Endothelial cell (in vitro differentiated cells): ENCODE measurements at places on chromosomes 6 and 20.

GRCh38 chr6:11710311-11710761 lies 68.3 kb downstream of the ADTRP start:
- no peak for DNase-seq

DNA sequence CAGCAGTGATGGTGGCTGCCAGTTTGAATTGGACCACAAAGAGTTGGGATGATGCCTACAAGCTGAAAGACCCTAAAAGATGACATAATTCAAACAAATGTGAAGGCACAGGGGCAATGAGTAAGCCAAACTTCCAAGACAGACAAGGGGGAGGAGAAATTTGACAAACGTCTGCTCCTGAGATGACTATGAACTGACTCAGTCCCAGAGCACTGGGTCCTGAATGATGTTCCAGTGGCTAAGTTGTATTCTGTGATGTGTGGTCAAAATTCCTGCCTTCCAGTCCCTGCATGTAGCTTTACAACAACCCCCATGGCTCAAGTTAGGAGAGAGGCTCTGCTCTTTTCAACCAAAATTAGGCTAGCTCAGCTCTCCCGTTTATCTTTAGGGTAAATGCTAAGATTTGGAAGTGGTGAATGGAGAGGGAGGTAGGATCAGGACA lies 86.1 kb upstream of the SIRPA start:
- no peak for DNase-seq

- DNase-seq, result no peak
Observed at GRCh38 chr6:53439556-53439955, 90.8 kb upstream of the ELOVL5 start.

DNA sequence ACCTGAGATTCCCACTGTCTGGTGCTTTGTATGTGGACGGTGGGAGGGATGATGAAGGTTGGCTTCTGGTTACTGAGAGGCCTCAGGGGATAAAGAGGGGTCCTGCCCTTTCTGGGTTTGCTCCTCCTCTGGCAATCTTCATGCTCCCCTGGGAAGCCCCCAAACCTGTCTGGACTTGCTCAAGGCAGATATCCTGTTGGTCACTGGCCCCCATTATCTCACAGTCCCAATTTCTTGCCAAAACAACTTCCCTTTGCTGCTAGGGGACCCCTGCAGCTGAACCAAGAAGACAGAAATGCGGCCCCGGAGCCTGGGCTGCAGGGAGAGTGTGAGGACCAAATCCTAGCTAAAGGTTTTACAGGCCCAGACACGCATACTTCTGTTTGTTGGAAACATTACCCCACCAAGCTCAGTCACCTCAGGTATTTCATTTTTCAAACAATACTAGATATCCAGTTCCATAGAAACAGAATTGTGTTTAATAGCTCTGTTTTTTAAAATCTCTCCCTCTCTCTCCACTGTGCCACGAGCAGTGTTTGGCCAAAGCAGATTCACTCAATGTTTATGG lies 63.4 kb upstream of the MRPS10 start:
- no peak for DNase-seq

- peak; percentile 57 for DNase-seq
Observed at GRCh38 chr6:99119109-99120031, 171.6 kb upstream of the FBXL4 start.

- DNase-seq, result peak; percentile 42
Observed at GRCh38 chr6:127554435-127555006, 22.5 kb upstream of the C6orf58 start.

DNA sequence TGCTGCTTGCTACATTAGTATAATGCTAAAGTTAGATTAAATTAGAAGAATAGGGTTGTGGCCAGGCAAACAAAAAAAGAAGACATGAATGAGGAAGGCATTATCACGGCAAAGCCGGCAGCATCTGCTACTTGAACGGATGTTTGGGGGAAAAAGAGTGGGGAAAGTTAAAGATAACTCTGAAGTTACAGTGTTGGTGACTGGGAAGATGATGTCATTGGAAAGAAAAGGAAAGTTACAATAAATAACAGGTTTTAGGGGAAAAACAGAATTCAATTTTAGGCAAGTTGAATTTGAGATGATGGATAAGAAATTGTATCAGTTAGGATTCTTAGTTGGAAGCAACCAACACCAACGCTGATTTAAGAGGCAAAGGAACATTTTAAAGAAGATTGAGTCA lies 74.2 kb upstream of the NRN1 start:
- DNase-seq, result no peak

- DNase-seq, result no peak
Observed at GRCh38 chr6:155964544-155964943, 508.9 kb upstream of the NOX3 start.

GRCh38 chr6:44642870-44643522 lies 255.5 kb downstream of the CDC5L start:
- no peak for DNase-seq

DNA sequence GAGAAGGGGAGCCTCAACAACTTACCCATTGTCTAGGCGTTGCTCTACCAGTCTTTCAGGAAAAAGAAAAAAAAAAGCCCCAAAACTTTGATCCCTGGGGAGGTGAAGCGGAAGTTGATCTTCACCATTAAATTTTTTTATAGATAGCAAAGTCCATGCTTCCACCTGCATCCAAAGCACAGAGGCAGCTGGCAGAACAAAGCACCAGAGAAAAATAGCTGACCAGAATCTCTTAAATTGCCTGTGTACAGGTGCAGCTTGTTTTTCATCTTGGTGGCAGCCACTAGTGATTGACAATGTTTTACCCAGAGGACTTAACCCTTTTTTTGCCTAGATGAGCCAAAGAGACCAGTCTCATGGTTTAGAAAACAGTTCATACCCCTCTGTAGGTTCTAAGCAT lies 86.0 kb downstream of the MYB start:
- DNase-seq, result no peak

DNA sequence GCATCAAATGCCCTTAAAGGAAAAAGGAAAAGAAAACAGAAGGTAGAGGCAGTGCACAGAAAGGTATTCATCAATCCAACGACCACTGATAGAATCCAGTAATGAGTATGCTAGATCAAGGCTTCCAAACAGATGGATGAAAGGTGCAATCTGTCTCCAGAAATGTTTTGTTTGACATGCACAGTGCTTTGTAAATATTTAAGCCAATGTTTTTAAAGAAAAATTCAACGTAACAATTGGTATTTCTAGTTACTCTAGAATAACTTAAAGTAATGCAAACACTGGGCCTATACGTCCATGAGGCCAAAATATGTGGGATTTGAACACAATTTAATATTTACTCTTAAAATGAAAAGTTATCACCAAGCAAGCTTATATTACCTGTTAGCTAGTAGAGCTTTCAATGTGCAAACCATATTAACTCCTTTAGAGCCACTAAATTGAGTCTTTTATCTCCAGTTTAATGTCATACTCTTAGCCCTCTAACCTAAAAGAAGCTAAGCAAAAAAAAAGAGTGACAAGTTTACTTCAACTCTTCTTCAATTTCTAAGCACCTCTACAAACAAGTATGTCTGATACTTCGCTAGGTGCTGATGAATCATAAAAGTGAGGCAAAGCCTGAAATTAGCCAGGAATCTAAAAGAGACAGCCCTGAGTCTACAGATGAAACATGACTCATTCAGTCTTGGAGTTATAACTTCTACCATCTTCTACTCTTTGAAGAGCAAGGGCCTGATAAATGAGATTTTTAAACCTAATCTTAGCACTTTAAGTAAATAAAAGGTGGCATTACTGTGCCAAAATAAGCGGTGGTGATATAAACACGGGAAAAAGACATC lies 169.8 kb downstream of the PTPRK start:
- no peak for DNase-seq

DNA sequence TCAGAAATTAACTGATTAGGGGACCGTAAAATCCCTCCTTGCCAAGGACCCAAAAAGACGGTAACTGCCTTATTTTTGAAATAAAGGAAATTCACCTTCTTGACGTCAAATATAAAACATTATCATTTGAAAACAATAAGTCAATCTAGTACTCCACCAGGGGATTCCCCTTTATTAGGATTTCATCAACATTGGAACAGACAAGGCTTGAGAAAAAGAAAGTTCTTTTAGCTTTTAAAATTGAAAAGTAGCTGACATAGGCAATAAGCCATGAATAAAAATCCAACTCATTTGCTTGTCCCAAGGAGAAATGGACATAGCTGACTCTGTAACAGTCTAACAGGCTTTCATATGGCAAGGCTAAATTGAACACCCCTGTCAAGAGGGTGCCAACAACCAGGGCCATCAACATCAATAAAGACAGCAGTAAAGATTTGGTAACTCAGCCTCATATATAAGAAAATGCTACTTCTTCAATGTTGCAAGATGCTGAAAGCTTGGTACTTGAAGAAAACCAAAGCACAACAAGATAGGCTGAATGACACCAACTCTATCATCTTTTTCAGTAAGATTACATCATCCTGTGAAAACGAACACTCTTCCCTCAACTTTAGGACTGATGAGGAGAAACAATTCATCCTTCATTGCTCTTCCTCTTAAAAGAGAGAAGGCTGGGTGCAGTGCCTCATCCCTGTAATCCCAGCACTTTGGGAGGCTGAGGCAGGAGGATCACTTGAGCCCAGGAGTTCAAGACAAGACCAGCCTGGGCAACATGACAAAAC lies 121.0 kb upstream of the PRDM1 start:
- no peak for DNase-seq

DNA sequence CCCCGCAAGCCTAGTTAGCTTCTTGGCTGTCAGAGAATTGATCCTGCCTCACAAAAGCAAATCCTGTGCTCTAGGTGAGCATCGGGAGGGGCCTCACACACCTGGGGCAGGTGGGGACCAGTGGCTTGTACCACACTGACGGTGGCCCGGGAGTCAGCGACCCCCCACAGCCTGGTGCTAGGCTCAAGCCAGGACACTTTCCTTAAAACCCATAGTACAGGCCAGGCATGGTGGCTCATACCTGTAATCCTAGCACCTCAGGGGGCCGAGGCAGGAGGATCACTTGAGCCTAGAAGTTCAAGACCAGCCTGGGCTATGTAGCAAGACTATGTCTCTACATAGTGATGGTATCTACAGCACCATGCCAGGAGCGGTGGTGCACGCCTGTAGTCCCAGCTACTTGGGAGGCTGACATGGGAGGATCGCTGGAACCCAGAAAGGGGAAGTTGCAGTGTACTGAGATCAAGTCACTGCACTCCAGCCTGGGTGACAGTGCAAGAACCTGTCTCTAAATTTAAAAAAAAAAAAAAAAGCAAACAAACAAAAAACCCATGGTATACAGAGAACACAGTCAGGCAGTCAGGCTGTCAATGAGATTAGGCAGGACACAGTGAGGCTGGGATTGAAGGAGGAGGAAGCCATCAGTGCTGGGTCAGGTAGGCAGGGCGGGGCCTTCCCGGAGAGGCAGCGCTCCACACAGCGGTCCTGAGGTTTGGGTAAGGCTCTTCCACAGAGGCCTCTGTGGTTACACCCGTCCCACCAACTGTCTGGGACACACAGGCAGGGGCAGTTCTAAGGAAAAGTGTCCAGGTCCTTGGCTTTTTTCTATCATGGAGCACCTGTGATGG lies 41.3 kb downstream of the SYNJ2 start:
- no peak for DNase-seq

DNA sequence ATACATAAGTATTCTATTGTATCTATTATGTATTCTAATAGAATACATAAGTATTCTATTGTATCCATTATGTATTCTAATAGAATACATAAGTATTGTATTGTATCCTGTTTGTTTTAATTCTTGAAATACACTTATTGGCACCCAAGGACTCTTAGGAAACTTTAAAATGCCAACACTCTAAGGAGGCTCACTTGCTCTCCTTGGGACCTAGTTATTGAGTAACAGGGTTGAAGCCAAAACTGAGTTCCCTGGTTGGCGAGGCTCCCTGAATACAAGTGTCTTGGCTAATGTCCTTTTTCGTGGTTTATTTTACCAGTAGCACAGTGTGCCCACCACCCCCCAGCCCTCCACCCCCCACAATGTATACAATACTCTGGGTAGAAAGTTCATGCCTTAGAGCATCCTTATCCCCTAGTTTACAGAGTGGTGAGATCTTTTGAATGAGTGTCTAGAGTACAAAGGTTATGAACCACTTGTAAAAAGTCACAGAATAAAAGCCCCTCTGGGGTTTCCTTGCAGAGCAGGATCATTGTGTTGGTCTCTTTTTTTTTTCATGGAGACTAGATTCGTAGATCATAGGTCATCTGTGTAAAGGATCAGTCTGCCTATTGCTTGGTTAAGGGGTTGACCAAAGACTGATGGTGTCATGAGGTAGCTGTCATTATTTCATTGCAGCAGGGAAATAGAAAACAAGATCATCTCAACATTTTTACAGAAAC lies 32.5 kb upstream of the PRDM1 start:
- DNase-seq, result no peak

GRCh38 chr20:35757098-35757705 lies 14.6 kb upstream of the PHF20 start:
- no peak for DNase-seq

DNA sequence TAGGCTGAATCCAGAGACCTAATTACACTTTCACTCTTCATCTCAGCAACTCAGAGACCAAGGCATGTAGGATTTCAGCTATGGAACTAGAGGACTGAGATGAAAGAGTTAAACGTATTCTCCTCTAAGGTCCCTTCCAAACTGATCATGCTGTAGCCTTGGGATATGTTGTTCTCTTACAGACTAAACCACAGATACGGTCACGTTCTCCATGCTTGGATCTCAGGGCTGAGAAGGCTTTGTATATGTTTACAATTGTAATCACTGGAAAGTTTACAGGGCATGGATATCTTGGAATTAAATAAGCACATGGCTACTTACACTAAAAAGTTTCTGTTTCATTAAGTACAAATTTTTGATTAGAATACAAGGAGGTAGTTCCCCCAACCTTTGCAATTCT lies 50.1 kb downstream of the PKIB start:
- no peak for DNase-seq

DNA sequence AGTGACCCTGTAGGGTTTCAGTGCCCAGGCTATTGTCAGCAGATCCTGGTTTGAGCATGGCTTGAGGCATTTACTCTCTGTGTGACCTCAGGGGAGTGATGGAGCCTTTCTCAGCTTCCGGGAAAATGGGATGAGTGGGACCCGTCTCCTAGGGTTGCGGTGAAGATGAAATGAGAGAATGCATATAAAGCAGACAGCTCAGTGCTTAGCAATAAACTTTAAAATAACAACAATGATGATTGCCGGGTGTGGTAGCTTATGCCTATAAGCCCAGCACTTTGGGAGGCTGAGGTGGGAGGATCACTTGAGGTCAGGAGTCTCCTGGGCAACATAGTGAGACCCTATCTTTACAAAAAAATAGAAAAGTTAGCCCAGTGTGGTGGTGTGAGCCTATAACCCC lies 106.0 kb upstream of the MTHFD1L start:
- DNase-seq, result no peak

- DNase-seq, result no peak
Observed at GRCh38 chr6:90390379-90390778, 93.7 kb upstream of the BACH2 start.
